Stimulated activated CD4-positive, alpha-beta T cell treated with anti-CD3 and anti-CD28 coated beads, Interleukin-15, amount 100 ng/mL, for 48 hours (primary cell): ENCODE measurements at places on chromosomes 1 and 21.

DNA sequence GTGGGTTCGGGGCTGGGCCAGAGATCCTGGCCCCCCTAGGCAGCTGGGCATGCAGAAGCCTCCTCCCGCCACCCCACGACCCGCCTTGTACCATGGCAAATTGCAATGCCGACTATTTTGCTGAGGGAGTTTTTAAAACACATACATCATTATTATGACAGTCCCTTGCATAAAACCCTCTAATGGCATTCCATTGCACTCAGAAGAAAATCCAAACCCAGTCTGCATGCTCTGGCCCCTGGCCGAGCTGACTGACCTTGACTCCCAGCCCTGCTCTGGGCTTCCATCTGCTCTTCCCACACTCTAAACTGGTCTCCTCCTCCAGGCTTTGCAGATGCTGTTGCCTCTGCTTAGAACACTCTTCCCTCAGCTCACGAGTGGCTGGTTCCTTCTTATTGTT lies 28.0 kb downstream of the PADI2 start:
- no peak for DNase-seq

GRCh38 chr1:201295346-201295745 lies 12.0 kb downstream of the PKP1 start:
- DNase-seq: no peak

GRCh38 chr1:178953034-178953433 lies 72.7 kb upstream of the FAM20B start:
- DNase-seq: no peak

DNA sequence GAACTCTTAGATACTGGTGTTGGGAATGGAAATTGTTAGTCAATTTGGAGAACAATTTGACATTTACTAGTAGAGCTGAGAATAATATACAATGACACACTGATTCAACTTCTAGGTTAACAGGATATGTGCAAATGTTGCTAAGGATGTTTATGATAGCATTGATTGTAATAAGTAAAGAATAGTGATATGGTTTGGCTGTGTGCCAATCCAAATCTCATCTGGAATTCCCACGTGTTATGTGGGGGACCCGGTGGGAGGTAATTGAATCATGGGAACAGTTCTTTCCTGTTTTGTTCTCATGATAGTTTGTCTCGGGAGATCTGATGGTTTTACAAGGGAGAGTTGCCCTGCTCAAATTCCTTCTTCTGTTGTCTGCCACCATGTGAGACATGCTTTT lies 302.4 kb upstream of the TMPRSS15 start:
- DNase-seq: no peak

GRCh38 chr1:48810740-48811139 lies 34.0 kb upstream of the BEND5 start:
- no peak for DNase-seq

- no peak for DNase-seq
Observed at GRCh38 chr1:236532850-236533249, 9.1 kb downstream of the LGALS8 start.

- no peak for DNase-seq
Observed at GRCh38 chr1:115440733-115441132, 102.7 kb upstream of the NGF start.

DNA sequence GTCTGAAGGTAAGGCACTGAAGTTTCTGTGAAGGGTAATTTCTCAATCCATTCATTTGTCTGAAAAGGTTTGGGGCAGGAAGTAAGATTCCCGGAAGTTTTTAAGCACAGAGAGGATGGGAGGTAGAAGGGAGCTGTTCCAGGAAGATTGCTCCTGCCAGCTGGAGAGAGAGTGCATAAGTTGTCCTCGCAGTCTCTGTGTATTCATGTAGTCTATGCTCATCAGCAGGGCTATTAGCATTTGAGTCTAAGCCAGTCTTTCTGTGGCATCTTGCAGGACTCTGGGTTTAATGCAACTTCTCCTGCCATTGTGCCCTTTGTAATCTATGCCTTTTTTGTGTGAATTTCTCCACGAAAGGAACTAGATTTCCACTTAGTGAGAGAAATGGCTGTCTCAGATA lies 140.8 kb upstream of the FGGY start:
- DNase-seq: no peak

DNA sequence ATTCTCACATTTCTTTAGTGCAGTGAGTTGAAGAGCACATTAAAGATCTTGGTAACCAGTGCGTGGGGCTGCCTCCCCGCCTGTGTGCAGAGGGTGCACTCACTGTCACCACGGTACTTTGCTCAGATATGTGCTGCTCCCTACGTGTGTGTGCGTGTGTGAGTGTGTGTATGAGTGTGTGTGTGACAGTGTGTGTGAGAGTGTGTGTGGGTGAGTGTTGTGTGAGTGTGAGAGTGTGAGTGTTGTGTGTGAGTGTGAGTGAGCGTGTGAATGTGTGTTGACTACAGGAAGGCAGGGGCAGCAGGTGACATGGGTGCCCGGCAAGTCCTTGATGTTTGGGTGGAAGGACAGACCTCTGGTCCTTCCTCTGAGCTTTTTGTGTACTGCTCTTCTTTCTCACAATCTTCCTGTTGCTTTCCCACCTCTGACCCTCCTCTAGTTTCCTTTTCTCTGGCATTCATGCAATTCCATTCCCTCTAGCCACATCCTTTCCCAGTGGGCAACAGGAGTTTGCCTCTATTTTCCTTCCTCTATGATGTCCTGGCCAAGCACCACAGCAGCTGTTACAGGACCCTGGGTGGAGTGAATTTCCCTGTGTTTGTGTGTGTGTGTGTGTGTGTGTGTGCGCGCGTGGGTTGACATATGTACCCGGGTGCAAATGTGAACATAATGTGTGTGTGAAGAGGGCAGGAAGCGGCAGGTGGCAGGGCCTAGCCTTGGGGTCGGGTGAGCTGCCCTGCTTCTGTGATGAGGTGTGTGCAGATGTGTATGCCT lies 19.8 kb downstream of the LHX4 start:
- no peak for DNase-seq

DNA sequence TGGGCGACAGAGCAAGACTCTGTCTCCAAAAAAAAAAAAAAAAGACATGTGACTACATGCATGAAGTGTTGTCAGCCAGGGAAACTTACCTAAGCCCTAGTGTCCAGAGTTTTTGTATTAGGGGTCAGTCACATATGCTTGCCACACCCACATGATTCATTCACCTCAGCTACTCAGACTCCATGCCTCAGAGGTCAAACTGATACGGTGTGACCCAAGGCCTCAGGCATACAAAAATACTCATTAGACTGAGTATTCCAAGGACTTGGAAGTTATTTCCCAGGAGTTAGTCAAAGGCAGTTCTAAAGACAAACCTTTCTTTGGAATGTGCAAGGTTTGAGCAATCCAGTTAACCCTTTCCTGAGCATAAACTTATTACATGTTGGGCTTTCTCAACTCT lies 6.3 kb upstream of the TRIM33 start:
- DNase-seq: no peak

GRCh38 chr1:79849388-79849787 lies 842.9 kb upstream of the ADGRL4 start:
- DNase-seq: no peak

DNA sequence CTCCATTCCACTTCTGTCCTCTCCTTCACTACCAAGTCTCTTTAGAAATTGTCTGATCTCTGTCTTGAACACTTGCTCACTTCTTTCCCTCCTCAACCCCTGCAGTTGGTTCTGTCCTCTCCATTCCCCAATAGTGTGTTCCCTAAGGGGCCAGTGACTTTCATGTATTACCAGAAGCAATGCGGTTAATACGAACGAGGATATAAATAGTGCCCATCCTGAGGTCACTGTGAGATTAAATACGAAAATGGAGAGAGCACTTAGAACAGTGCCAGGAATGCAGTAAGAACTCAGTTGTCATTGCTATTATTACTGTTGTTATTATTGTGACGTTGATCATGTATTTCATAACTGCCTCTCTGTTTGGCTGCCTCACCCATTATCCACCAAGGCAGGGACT lies 53.0 kb upstream of the ARTN start:
- DNase-seq: no peak

- DNase-seq: no peak
Observed at GRCh38 chr1:91803123-91803522, 82.8 kb downstream of the TGFBR3 start.
